ENCODE measurements at places on chromosomes 4 and X.

DNA sequence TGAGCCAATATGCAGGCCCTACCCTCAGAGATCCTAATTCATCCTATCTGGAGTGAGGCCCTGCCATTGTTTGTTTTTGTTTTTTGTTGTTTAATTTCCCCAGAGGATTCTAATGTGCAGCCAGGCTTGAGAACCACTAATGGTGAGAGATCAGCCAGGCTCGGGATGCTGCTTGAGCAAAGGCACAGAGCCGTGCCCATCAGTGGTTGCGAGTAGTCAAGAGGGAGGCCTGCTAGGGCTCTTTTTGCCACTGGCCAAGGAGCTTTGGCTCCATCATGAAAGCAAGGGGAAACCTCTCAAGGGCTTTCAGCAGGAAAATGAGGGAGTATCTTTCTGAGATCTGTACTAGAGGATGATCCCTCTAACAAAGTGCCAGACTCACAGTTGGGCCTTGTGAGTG is 2.7 kb downstream of the TCEANC start:
- DNase-seq: no peak

- no peak for DNase-seq
Observed at GRCh38 chr4:76485450-76485849, 50.4 kb downstream of the SHROOM3 start.

- DNase-seq: no peak
Observed at GRCh38 chr4:7029921-7030320, 13.3 kb upstream of the TADA2B start.

GRCh38 chr4:106303548-106304281 is 12.3 kb downstream of the TBCK start:
- no peak for DNase-seq

DNA sequence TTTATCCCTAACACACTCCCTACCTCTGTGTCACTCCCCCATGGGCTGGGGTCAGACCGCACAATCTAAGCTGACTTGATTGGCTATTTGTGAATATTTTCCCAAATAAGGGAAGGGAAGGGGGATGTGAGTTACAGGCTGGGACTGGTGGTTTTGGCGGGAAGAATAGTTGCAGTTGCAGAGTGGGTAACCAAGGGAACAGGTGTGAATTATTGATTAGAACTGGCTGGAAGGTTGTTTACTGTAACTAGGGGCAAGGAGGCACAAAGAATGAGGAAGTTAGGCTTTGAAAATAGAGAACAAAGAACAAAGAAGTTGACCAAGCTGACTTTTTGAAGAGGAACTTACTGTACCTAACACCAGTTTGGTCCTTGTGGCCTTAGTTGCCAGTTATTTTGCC is 88.0 kb upstream of the XAGE2 start:
- no peak for DNase-seq

Measured in stimulated activated CD8-positive, alpha-beta memory T cell treated with anti-CD3 and anti-CD28 coated beads, Interleukin-4, amount 100 ng/mL, for 1 hour (primary cell).